ENCODE measurements at places on chromosomes 1 and 21.

- peak; percentile 82 for DNase-seq
Observed at GRCh38 chr1:228004331-228004855, 2.4 kb upstream of the WNT3A start.

- no peak for DNase-seq
Observed at GRCh38 chr1:35851132-35851869, 31.7 kb upstream of the AGO1 start.

DNA sequence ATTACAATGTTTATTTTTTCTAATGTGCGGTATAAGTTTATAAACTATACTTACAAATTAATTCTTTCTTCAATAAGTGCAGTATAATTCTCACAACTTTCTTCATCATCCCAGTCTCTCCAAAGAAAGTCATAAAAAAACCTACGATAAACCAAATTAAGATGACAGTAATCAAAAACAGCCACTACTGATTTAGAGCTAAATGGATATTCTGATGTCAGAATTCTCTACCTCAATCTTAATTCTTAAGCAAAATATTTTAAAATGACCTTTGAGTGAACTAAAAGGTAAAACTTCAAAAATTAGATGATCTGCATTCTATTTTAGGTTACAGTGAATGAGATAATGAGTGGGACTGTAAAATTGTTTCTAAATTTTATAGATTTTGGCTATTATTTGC lies 13.6 kb downstream of the SHCBP1L start:
- DNase-seq: no peak

DNA sequence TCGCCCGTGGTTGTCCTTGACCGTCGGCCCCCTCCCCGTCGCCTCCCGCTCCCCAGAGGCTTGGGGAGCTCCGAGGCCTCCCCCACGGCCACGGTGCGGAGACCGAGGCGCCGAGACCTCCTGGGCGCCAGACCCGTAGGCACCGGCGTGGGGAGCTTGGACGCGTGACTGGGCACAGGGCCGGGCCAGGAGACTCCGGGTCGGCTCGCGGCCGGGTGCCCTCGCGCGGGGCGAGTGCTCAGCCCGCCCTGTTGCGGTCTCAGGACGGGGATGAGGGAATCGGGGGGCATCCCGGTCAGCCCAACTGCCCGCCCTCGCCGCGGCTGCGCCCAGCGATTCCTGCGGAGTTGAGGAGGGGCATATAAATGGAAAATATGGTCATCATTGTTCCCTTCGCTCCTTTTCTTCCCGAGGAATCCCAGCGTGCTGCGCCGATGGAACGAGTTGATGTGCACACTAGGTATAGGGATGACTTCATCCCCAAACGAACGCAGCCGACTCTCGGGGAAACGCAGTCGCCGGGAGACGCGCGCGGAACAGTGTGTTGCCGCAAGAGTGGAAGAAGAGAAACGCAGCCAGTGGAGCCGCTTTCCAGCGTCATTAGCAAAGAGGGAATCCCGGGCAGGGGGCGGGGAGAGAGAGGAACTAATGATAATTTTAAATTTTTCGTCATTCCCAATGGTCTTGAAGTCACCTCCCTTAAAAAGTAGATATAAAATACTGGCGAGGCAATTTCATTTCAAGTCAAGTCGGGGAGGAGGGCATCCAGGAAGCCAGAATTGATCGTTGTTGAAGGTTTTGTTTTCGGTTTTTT lies 747 bp upstream of the ENAH start:
- DNase-seq: peak; percentile 84

GRCh38 chr1:99133756-99134500 lies 129.3 kb upstream of the PLPPR5 start:
- no peak for DNase-seq

DNA sequence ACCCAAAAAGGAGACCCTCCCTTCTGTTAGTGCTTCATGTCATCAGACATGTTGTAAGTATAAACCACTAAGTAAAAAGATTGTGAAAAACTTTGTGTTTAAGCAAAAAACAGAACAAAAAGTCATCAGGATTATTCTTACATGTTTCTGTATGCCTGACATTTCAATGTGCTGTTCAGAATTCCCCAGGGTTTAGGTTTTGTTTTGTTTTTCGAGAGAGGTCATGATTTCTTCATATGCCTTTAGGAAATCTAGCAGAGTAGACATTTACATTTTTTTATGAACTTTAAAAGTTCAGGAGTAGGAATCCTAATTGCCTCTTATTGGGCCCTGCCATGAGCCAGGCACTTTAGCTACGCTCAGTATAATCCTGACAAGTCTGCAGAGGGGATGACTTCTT lies 85.3 kb downstream of the VPS13D start:
- DNase-seq: no peak

GRCh38 chr1:119285482-119285881 lies 83.1 kb upstream of the HAO2 start:
- DNase-seq: peak; percentile 86

DNA sequence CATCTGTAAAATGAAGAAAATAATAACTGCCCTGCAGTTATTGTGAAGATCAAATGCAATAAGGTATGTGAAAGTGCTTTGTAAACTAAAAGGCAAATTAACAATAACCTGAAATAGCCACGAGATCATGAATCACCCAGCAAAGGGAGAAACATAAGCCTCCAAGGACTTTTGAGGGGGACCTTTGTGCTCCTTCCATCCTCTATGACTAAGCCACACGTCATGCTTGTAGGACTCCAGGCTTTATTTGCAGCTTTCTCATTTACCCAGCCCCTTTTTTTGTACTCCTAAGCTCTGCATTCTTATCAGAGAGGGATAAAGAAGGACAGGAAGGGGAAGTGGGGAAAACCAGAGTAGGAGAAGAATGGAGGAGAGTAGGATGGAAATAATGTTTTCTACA lies 115.1 kb downstream of the PROX1 start:
- peak; percentile 86 for DNase-seq

DNA sequence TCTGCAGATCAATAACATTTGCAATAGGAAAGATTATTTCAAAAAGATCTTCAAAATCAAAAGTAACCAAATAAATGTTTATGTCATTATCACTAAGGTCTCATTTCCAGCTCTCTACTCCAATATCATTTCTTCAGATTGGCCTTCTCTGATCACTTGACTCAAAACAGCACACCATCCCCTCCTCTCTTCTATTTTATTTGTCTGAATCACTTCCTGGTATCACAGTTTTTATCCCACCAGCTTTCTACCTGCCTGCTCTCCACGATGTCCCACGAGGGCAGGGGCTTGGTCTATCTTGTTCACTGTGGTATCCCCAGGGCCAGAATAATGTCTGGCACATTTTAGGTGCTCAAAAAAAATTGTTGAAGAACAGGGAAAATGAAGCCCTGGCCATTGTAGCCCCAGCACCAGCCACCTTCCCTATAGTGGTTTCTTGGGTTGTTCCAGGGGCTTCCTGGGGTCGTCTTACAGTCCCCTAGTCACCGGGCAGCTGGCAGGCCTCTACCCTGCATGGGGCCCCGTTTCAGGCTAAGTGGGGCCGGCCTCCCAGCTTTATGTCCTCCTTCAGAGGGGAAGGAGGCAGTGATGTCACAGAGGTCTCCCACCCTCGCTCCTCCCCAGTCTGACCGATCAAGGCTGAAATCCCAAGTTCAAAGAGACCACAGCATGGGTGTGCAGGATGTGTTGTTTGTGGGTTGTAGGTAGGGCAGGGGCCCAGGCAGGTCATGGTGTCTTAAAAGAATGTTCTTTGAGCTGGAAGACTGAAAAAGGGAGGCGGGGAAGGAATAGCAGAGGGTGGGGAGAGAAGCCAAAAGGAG lies 3.5 kb upstream of the PADI1 start:
- no peak for DNase-seq

GRCh38 chr1:92721886-92722285 lies 63.0 kb downstream of the EVI5 start:
- no peak for DNase-seq

GRCh38 chr1:223215026-223215425 lies 72.0 kb upstream of the TLR5 start:
- DNase-seq: no peak

DNA sequence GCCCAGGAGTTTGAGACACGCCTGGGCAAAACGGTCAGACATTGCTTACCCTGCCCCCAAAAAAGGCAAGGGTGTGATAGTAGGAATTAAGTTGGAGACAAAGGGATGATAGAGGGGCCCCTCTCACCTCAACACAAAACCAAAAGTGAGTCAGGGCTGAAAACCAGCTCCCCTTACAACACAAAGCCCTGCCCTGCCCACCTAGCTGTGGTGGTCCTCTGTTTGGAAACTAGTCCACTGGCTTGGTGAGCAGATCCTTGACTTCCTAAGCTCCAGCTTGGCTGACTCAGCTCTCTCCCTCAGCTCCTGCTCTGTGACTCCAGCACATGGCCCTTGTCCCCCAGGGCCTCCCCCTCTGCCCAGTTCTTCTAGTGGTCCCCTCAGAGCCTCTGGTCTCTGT lies 603.8 kb downstream of the PTPRC start:
- no peak for DNase-seq

GRCh38 chr1:119549719-119550132 lies 42.7 kb downstream of the HSD3B1 start:
- DNase-seq: peak; percentile 80

- DNase-seq: no peak
Observed at GRCh38 chr1:83516369-83516768, 482.6 kb downstream of the TTLL7 start.
